ENCODE measurements at places on chromosomes 7 and 10.

DNA sequence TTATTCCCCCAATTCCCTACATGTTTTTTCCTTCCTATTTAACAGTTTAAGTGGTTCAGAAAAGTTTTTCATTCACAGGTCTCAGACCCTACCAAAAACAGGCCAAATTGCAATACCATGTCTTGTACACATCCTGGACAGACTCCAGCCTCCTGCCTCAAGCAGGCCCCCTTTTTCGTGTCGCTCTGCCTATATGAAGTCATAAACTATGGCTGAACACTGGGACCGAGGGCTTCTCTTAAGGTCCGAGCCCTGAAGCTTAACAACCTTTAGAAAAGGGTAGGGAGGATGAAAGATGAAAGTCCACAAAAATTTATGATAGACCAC, 1.4 kb downstream of the FBXW4 start:
- DNase-seq: peak; percentile 48

DNA sequence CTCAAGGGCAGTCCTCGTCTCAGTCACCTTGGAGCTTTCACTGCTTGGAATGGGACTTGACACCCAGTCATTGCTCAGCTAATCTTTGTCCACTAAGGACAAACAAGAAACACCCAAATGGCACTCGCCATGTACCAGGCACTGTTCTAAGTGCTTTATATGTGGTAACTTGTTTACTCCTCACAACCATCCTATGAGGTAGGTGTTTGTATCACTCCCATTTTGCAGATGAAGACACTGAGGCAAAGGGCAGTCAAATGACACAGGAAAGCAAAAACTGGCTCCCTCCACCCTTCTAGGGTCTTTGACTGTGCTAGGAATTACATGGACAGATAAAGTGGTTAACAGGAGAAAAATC, 24.7 kb downstream of the DNAJB12 start:
- DNase-seq: no peak

GRCh38 chr7:18363751-18364380, 131.7 kb upstream of the HDAC9 start:
- no peak for DNase-seq

DNA sequence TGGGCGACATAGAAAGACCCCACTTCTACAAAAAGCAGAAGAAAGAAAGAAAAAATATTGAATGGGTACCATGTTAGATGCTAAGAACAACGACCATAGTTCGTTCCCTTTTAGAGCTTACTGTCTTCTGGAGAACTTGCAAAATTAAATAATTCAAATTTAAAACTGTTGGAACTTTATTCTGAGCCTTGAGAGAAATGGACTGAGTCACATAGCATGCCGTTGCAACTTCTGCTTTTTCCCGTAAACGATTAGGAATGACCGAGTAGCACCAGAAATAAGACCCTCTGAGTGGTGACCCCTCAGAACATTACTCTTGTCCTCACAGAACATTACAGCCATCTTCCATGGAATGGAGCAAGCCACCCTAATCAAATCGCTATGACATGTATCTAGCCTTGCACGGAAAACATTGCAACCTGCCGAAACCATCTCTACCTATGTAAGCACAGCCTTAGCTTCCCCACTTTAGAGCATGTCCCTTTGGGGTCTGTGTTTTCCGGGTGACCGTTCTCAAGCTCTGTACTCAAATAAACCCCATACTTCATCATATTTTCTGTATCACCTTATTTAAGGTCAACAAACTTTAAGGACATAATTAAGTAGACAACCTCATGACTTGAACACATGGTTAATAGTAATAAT, 179.1 kb downstream of the PRKCQ start:
- no peak for DNase-seq

DNA sequence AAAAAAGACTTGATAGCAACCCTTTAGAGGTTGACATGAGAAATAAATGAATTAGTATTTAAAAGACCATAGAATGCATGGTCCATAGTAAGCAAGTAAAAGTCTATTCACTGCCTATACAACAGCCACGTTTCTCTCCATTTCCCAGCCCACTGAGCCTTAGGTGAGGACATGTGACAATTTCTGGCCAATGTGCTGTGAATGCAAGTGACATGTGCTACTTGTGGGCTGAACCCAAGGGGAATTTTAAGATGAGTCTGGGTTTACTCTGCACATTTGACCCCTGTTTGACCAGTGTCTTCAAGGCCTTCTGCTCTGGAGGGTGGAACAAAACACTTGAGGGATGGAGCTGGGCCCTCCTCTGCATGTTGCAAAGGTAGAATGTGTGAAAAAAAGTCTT, 384.4 kb upstream of the KLF6 start:
- no peak for DNase-seq

- no peak for DNase-seq
Measured at GRCh38 chr7:10706875-10707493, 266.7 kb upstream of the PHF14 start.

GRCh38 chr10:84683550-84683949, 355.2 kb downstream of the CCSER2 start:
- no peak for DNase-seq

DNA sequence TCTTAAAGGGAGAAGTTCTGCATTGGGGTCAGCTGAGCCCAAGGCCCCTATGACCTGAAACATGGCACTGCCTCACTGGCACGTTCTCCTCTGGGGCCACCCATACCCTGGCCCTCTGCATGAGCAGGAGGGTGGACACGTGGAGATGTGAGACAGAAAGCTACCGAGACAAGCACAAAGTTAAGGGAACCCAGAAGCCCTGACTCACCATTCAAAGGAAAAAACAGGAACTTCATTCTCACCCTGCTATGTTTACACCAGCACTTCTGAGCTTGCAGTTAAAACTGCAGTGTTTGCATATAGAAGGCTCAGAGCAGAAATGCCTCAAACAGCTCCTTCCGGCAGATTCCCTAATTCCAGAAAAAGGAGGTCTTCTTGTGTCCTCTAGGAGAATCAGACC, 41.7 kb downstream of the DENND11 start:
- no peak for DNase-seq

DNA sequence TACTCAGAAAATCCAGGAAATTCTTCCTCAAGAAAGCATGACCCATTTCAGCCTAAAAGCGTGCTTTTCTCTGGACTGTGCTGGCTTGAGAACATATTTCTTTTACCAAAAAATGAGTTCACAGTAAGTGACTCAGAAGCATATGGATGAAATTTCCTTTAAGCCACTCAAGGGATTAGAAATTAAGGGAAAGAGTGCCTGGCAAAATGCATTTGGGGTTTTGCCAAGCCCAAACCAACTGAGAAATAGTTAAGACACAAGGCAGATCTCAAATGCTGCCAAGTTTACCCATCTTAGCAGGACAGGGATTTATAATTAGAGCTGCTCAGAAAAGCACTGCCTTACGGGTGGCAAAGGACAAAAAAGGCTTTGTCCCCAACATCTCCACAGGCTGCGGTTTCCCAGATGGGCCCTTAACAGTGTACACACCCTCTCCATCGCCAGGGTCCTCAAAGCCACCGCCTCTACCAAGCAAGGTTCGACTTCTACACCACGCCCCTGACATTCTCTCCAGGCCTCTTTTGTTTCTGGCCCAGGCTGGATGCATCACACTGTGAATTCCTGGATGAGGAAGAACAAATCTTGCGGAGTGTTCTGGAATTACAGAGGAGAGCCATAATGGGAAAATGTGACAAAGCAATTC, 30.1 kb upstream of the CDHR3 start:
- DNase-seq: no peak

GRCh38 chr10:103849880-103850571, 5.3 kb downstream of the SH3PXD2A start:
- DNase-seq: no peak

GRCh38 chr10:96988426-96988825, 156.3 kb downstream of the LCOR start:
- no peak for DNase-seq

GRCh38 chr7:157622000-157622399, 285.2 kb downstream of the DNAJB6 start:
- DNase-seq: no peak

DNA sequence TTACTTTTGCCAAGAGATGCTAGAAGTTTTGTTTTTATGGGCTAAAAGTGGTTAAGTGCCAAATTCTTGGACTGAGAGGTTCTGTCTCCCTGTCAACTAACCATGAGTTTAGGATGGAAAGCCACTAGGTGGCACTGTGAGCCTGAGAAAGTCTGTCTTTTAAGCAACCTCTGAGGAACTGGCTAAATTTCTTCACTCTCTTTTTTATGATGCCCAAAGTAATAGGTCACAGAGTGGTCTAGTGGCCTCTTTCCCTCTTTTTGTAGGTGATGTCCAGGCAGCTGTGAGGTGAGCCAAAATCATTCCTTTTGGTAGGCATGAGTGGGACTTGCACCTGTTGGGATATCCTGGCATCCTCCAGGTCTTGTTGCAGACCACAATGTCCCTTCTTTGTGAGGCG, 56.8 kb downstream of the SND1 start:
- DNase-seq: peak; percentile 63

GRCh38 chr7:72924386-72924732, 536 bp upstream of the POM121 start:
- DNase-seq: no peak

DNA sequence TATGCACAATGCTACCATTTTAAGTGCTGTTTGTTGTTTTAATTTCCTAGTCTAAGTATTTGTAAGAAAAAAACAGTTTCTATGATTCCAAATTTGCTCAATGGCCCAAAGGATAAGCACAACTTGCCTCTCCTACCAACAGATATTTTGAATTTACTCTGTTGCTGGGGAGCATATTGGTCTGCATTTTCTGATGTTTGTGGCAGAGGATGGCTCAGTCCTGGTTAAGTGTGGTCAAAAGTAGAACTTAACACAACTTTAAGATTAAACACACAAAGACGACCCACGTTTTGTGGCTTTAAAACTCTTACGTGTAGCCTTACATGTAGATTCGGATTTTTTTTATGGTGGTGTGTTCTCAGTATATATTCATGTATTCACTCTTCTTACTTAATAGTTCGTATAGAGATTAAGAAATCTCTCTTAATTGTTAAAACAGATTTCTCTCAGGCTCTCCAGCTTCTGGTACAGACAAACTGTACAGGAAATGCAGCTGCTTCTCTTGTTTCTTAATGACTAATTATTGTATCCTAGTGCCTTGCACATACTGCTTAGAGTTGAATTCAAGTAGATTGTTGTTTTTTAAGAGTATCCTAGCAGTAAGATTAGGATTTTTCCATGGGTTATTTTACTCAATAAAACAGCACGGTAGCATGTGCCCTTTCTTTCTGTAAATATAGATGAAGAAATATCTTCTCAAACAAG, 86.2 kb downstream of the GPR85 start:
- DNase-seq: no peak

DNA sequence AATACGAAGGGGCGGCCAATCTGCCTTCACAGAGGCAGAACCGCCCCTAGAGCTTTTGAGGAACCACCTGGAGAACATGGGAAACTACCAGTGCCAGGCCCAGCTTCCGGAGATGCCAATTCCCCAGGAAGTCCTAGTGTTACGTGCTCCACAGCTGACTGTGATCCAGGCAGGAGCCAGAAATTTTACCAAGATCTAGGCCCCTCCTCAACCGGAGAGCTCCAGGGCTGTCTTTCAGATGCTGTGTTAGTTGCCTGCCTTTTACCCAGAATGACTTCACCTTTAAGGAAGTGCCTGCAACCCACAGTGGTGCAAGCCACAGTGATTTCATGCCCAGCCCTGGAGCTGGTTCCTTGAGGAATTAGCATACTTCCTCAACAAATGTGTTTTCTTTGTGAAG, 62.9 kb downstream of the ELMO1 start:
- DNase-seq: no peak

DNA sequence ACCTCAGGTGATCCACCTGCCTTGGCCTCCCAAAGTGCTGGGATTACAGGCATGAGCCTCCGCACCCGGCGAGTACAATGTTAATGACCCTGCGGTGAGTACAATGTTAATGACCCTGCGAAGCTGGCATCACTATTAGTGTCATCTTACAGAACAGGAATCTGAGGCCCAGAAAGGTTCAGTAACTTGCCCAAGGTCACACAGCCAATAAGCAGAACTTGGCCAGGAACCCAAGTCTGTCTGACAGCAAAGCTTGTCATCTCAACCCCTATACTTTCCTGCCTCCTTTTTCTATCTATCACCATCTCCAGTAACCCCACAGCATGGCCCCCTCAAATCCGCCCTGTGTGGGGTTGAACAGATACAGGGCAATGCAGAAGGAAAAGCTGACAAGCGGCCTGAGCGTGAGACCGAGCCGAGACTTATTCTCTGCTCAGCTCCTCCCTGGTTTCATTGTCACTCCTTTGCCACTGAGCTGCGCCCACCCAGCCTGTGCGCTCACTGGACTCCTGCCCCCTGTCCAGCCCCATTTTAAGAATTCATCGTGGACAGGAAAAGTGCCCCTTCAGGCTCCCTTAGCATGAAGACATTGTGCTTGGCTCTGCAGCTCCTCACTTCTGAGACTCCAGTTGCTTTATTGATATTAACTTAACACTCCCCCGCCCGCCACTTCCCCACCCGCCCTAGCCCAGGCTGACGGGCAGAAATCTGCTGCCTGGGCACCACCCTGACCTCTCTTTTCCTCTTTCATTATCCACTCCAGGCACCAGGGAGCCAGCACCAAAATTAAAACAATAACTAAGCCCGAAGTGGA, 58.1 kb upstream of the LBX1 start:
- no peak for DNase-seq

DNA sequence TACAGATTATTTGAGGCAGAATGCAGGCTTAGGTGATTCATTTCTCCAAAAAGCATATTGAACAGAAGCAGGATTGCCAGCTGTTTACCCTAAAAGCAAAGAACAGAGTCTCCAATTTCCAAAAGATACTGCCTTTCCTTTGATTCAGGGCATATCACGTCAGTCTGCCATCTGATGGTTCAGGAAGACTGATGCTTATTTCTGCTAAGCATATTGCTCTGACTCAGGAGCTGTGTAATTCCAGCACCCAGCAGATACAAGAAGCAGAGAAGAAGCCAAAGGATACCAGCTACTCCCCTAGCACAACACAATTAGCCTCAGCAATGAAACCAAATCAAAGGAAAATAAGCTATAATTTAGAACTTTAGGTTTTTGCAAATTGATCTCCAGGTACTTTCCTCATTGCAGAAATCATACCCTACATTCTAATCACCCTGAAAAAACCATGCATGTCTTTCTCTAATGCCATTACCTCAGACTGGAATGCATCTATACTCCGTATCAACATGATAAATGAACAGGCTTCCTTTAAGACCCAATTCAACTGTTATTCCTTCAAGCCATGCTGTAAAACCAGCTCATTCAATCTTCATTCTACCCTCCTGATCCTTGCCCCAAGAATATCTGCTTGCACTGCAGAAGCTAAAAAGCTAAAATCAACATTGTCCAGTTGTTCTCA, 55.1 kb downstream of the ABI1 start:
- no peak for DNase-seq

GRCh38 chr7:157136372-157136771, 2.4 kb upstream of the UBE3C start:
- peak; percentile 4 for DNase-seq

- no peak for DNase-seq
Measured at GRCh38 chr7:99469381-99470065, 3.2 kb upstream of the ZNF789 start.

DNA sequence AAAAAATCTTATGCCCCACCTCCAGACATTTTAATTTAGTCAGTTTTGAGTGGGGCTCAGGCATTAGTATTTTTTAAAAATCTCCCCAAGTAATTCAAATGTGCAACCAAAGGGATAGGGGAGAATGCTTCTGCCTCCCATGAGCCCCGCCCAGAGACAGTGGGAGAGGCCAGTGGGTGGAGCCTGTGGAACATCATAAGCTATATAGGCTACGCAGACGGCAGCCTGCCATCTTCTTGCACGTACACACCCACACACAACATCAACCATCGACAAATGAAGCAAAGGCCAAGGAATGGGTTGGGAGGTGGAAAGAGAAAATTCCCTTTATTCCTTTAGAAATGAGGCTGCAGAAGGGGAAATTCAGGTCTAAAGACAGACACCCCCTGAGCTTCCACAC, 25.2 kb downstream of the CREB3L2 start:
- DNase-seq: no peak
